ENCODE measurements at places on chromosomes 5 and 9.

GRCh38 chr5:446066-446882, 3.3 kb downstream of the EXOC3 start:
- DNase-seq, result no peak

GRCh38 chr5:109141222-109142200, 268.3 kb downstream of the PJA2 start:
- DNase-seq, result no peak

DNA sequence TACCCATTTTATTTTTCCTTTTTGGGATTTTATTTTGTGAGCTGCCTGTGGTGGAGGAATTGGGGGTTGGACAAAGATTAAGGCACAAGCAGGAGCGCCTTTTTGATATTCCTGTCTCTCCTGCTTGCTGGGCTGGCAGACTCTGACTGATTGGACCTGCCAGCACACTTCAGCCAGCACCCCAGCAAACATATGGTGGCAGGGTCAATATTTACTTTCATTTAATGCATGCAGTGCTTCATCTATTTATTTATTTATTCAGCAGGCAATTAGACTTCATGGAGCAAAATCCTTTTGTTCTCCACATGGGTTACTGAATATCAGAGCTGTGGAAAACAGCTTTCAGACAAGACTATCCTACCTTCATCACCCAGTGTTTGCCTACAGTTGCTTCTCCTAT, 48.4 kb upstream of the EPB41L4A start:
- no peak for DNase-seq

DNA sequence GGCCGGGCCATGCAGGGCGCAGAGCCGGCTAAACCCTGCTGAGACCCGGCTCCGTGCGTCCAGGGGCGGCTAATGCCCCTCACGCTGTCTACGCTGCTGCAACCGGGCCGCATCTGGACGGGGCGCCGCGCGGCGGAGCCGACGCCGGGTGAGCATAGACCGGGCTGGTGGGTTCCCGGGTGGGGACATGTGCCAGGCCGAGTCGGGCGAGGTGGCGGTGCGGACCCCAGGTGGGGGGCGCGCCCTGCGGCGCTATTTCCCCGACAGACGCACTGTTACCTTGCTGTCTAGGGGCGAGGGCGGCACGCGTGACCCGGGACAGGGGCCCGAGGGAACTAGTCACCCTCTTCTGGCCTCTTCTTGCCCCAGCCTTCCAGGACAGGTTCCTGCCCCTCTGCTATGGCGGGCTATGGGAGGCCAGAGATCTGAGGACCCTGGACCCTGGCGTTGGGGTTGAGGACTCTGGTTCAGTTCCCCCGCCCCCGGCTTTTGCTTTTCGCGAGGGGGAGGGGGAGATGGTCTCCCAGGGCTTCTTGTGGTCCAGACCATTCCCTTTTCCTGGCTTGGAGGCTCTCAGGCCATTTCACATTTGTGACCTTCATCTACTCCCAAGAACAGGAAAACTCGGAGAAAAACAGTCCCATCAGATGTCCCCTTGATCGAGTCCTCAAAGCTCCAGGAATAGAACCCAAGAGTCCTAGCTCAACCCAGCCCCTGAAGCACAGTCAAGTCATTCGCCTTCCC, 536 bp downstream of the SLC27A4 start:
- no peak for DNase-seq

DNA sequence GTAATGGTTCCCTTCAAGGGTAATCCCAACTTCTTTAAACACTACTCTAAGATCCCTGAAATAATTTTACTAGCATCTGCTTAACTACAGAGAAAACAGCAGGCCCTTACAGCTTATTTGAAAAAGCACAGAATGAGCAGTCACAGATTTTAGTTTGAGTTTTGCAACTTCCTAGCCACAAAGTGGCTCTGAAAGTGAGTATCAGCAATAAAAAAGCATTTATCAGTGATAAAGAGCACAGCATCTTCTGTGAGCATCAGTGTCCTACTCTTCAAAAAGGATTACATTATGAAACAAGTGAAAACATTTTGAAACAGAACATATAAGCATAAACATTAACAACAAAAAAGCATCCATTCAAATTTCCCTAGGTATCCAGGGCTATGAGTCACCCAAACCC, 45.0 kb downstream of the SAXO1 start:
- no peak for DNase-seq

GRCh38 chr9:127423476-127423933, 677 bp upstream of the ZNF79 start:
- DNase-seq, result no peak

DNA sequence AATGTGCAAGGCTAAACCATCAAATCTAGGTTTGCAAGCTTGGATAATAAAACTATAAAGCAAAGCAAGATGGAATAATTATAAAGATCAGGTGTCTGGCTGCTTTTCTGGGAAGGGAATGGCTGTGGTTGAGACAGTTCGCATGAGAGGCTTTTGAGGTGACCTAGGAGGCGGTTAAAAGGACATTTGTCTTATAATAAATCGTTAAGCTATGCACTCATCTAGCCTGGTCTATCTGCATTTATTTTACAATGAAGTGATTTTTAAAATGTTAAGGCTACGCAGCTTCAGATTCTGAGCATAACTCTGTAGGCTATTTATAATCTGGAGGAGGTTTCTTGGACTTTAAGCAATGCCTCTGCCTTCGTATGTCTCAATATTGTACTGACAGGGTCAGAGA, 29.4 kb upstream of the MAN2A1 start:
- DNase-seq, result no peak

- DNase-seq, result no peak
Measured at GRCh38 chr5:171562822-171563221, 143.4 kb downstream of the FGF18 start.

DNA sequence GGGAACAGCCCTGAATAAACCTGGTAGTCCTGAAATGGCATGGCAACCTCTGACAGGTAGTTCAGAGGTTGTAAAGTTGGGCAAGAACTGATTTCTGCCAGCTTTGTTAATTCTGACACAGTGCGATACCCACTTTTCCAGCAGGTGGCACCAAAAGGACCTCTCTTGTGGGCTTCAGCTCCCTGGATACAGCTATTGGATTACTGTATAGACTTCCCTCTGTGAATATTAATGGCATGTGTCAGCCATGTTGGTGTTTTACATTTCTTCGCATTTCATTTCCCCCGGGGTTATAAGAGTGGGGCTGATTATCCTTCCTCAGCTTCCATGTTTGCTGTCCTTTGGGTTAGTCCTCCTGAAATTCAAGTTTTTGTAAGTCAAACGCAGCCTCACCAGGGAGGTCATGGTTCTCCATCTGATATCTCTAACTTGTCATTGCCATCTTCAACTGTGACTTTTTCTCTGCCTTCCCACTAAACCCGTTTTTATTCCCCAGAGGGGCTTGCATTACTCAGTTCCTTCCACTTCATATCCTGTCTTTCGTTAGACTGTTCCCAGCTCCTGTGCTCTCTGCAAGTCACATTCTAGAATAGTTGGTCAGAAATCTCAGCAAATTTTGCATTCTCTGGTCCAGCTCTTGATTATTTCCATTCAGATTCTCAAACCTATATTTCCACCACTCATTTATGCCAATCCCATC, 135.6 kb downstream of the LIFR start:
- DNase-seq, result peak; percentile 55

All from NCI-H187 (cell line).